ENCODE measurements at places on chromosomes 7 and 10.

GRCh38 chr10:31830887-31831286 lies 97.7 kb downstream of the ARHGAP12 start:
- no peak for DNase-seq

DNA sequence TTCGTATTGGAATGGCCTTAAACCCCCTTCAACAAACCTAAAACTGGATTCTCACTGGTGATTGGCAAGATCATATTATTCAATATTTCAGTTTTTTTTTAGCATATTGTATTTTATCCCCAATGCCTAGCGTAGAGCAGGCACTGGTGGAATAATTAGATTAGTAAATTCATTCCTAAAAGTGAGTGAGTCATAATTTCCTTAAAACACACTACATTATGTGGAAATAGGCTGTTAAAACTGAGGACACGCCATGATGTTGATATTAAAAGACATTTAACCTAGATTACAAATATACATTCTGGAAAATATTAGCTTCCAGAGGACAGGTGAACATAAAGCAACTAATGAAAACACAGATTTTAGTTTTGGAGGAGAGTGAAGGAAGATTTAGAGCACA lies 463.9 kb downstream of the PARD3 start:
- no peak for DNase-seq

- DNase-seq, result no peak
Observed at GRCh38 chr10:84511106-84511505, 182.7 kb downstream of the CCSER2 start.

- DNase-seq, result no peak
Observed at GRCh38 chr10:63204667-63205391, 71.7 kb downstream of the NRBF2 start.

DNA sequence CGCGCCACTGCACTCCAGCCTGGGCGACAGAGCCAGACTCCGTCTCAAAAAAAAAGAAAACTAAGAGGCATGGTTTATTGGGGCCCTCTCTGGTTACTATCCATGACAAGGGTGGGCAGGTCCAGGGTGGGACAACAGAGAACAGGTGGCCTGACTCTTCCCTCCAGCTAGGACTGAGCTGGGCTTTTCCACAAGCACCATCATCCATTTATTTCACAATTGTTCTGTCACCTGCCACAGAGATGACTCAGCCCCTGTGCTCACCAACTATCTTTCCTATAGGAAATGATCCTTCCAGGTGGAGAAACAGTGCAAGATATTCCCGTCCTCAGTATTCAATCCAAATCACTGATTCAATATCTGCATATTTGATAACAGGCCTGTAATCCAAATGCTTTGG lies 44.9 kb upstream of the MYL10 start:
- no peak for DNase-seq

GRCh38 chr7:116230191-116231005 lies 20.1 kb downstream of the TES start:
- no peak for DNase-seq

DNA sequence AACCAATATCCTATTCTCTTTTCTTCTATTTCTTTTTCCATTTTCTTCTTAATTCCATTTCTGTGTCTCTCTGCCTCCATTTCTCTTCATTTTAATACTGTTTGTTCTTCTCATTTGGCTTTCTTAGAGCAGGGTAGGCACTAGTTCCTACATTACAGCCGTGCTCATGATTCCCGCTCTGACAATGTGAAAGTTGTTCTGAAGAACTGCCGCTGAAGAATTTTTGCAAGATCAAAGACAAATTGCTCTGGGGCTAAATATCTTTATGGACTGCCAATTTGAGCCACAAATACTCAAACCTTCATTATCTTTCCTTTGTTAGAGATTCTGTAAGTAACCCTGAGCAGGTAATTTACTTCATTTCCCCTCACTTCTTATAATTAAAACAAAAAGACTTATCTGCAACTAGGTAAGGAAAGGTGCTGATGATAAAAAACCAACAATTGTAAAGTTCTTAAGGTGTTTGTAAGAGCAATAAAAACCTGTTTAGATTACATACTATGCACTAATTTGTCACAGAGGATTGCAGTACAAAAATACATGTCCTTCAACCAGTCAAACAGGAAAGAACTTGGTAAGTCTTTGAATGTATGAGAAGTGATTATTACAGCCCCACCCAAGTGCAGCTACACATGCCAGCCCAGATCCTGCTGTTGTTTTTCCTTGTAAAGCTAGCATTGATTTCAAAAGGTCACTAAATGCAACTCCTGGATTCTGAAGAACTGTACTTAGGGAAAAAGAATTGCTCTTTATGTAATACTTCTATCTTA lies 127.5 kb downstream of the COL28A1 start:
- no peak for DNase-seq

DNA sequence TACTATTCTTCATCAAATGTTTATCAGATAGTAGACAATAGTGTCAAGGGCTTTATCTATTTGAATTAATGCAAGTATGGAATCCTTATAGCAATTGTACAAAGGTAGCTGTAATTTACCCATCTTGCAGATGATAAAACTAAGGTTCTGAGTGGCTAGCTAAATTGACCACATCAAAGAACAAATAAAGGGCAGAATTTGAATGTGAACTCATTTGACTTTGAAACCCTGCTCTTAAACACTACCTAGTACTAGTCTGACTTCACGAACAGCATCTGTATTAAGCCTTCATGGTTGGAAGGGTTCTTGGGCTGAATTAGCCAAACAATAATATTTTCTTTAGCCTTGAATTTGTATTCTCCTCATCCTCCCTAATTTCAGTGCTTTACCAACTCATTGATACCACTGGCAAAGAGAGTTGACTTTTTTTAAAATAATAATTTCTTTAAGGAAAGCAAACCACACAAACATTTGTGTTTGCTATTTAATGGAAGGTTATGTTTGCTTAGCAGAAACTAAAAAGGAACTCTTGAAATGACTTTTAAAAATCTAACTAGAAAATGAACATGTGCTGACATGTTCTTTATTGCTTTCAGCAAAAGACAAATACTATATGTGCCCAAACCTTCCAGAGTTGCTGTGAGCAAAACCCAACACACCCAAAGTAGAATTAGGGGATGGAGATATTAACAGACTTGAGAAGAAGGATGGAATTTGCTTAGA lies 322.6 kb downstream of the RNLS start:
- no peak for DNase-seq

DNA sequence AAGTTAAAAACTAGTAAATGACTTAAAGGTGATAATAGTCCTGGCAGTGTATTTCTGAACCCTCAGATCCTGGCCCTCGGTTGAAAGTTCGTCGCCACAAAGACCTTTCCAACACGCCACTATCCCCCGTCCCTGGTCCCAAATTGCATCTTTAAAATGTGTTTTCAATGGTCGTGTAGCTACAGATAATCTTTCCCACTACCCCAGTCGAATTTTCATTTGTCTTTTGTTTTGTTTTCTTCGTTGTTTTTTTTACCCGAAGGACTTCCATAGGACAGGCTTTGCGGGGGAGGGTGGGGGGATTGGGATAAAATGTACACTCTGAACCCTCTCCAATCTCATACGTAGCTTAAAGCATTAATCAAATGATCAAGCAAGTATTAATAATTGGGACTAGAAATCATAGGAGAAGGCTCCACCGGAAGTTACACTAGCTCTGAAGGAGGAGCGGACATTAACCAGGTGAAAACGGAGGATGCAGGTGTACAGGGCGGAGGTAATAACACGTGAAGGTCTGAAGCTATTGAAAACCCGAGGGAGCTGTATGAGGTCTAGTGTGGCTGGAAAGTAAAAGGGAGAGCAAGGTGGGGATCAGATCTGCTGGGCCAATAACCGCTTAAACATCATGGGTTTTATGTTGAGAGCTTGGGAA lies 32.8 kb upstream of the PHF14 start:
- peak; percentile 69 for DNase-seq

- DNase-seq, result no peak
Observed at GRCh38 chr10:107806026-107806425, 641.5 kb upstream of the SORCS1 start.

DNA sequence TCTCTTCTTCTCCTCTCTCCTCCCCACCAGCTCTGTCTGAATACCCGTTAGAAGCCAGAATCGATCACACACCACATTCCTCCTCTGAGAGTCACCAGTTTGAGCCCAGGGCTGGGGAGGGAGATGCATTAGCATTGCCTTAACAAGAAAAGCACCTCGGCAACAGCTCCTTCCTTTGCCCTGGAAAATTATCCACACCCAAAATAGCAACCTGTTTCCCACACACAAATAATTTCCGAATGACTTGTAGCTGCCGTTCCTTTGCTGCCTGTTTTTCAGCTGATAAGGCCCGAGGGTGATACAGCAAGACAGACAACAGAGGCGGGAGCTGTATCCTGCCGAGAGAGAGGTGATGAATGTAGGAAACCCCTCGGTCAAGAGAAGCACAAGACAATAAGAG lies 91.3 kb downstream of the CPXM2 start:
- DNase-seq, result no peak

DNA sequence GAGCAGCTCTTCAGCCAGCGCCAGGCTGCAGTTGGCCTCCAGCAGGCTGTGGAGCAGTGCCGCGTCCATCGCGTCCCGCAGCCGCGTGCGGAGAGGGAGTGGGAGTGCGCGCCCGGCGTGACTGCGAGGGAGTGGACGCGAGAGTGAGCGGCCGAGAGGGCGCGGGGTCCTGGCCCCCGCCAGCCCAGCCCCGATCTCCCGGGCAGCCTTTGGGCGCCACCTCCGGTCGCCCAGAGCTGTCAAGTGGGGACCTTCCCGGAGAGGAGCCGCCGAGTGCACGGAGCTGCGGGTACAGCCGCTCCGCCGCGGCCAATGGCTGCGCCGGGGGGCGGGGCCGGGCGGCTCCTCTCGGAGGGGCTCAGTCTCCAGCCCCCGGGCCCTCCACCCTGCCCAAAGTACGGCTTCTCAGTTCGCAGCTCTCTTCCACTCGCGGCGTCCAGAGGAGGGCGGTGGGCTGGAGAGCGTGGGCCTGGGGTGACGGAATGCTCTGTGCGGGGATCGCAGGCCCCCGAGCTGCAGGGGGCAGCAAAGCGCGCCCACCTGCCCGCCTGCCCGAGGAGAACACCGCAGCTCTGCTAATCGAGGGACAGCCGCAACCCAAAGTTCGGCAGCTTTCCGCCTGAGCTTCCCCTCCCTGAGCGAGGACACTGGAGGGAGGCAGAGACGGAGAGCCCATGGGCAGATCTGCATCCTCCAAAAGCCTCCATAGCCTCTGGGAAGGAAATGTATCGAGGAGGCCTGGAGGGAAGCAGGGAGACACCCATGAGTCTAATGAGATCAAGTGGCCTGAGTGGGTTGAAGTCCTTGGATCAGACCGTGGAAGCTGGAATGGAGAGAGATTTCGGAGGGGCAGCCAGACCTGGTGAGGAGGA lies at the start of gene CRHR2:
Gene CRHR2 (minus strand): TSS at position 245 of the 872 bp plus-strand sequence. CDS start 176 bp downstream, at position 69.
- DNase-seq, result no peak

DNA sequence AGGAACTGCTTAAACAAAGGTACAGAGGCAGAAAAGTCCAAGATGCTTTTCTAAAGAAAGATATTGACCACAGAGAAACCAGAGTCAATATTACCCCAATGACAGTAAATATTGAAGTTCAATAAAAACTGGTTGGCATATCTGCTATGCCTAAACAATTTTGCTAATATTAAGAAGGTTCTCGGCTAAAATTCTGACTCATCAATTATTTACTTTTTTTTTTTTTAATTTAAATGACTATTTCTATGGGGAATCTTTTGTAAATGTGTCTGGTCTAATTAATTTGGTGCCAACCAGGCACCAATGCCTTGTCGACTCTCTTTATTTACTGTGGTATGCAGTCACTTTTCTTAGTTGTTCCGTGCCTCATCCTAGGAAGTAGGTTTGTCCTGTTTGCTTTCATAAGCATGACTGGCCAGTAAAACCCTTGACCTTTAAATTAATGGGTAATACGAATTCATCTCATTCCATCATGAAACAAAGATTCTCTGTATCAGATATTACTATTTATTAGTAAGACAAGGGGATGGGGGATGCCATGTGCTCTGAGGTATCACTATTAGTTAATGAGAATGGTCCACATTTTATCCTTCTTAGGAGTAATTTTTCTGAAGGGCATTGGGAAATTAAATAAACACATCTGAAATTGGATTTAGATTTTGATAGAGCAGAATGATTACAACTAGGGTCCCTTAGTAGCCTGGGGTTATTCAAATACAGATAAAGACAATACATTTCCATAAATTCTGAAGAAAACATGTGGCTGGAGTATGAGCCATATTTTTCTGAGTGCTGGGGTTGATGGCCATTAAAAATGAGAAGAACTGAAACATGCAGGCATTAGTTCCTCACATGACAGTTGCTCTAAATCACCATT lies 154.4 kb downstream of the VTI1A start:
- DNase-seq, result no peak

GRCh38 chr7:108033776-108034497 lies 31.0 kb upstream of the LAMB1 start:
- DNase-seq, result no peak

DNA sequence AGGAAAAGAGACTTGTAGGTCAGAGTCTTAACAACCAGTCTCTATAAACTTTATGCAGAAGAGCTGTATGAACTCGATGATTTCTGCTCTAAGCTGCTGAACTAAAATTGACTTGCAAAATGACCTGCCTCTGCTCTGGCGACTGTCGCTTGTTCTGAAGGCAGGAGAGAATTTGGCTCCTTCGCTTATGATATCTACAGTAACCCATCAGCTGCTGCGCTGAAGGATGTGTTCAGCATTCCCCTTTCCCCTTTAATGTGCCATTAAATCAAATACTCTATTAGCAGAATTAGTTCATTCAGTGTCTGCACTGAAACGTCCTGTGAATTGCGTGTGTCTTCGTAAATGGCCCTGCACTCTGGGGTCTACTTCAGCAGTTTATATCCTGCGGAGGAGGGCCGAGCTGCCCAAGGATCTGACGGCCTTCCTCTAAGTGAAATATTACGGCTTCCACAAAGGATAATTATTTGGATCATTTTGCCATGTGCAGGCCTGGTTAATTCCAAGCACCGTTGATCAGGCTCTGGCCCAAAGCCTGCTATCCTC lies 254.9 kb downstream of the SNX10 start:
- no peak for DNase-seq

DNA sequence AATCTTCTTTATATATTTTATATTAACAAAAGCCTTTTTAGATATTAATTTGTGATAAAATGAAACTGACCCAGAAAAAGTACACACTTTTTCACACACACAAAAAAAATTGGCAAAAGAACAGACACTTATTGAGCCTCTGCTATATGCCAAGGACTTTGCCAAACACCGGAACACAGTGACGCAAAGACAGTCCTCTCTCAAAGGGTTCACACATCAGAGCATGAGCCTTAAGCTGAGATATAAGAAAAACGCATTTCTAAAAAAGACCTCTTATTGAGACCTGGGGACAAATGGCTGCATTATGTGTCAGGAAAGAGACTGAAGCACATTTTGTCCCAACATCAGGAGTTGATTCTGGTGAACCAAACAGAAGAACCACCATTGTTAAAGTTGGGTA lies 24.0 kb upstream of the ABCB4 start:
- no peak for DNase-seq

- no peak for DNase-seq
Observed at GRCh38 chr7:102934239-102934638, 21.4 kb downstream of the LRRC17 start.

DNA sequence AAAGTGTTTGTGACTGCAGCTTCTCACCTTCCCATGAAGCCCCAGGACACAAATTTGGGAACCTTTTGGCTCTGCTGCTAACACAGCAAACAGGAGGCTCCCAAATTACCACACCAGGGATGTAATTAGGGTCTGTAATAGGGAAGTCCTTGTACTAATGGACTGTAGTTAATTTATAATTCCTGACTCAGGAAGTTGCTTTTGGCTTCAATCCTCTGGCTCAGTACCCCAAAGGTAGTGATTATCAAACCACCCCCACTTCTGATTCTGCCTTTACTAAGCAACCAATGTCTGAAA lies 3.8 kb upstream of the MALSU1 start:
- no peak for DNase-seq
